Osteocyte (in vitro differentiated cells): ENCODE measurements at places on chromosomes 3 and 15. TPM values are rescaled to one million over a fixed set of nuclear protein-coding genes. Genes with fewer than 3 reads are reported as not detected.
A peak's percentile ranks its signal among the peaks of the same experiment; 100 is the strongest.

DNA sequence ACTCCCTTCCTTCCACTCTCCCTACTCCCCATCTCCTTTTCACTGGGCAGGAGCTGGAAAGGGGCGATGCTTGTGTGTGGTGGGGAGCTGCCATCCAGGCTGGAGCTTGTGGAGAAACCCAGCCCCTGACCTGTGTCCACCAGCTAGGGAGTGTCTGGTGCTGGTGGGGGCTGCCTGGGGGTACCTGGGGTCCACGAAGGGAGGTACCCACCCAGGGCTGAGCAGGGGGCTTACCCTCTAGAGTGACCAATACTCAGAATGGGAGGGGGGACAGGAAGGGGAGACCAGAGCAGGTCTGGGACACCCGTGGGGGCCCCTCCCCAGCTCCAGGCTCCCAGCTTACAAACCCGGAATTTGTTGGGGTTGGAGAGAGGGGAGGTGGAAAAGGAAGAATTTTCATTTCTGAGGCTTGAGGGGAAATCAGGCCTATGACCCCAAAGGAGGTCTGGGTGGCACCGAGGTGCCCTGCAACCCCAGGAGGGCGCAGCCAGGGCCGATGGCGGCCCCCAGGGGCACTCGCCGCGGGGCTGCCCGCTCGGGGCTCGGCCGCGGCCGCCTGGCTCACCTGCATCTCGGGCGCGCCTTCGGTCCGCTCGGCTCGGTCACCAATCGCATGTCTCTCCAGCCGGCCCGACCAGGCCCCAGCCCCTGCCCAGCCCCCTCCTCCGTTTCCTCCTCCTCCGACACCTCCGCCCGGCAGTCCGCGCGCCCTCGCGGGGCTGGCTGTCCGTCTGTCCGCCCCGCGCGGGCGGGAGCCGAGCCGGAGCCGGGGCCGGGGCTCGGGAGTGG is 773 bp downstream of the LINGO1 start:
- H3K4me3 ChIP-seq = peak overlapping the region; percentile 48
- H3K27ac ChIP-seq = no peak overlapping the region
- H3K36me3 ChIP-seq = no peaks in the 10 kb centered on the region
- H3K4me1 ChIP-seq = peaks cover 13% of the 10 kb centered on the region
- peaks cover 49% of the 10 kb centered on the region for H3K27me3 ChIP-seq

DNA sequence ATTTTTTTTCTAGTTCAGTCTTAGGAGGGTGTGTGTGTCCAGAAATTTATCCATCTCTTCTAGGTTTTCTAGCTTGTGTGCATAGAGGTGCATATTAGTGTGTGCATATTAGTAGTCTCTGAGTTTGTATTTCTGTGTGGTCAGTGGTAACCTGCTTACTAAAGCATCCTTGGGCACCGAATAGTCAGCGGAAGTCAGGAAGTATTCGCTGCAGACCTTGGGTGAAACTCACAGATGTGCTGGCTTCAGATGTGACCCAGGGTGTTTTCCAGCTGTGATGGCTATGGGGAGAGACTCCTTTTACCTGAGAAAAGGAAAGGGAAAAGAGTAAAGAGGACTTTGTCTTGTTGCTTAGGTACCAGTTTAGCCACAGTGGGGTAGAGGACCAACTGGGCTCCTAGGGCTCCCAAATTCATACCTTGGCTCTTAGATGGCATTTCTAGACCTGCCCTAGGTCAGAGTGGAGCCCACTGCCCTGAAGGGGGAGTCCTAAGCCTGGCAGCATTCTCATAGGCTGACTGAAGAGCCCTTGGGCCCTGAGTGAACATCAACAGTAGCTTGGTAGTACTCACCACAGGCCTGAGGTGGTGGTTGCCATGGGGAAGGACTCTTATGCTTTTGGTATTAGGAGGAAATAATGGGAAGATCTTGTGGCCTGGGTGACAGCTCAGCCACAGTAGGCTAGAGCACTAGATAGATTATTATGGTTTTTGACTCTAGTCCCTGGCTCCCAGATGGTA is 286.0 kb upstream of the ZPLD1 start:
- no peaks in the 10 kb centered on the region for H3K4me1 ChIP-seq
- no peak overlapping the region for H3K4me3 ChIP-seq
- H3K27ac ChIP-seq = no peak overlapping the region
- H3K27me3 ChIP-seq = no peaks in the 10 kb centered on the region
- no peak for DNase-seq

DNA sequence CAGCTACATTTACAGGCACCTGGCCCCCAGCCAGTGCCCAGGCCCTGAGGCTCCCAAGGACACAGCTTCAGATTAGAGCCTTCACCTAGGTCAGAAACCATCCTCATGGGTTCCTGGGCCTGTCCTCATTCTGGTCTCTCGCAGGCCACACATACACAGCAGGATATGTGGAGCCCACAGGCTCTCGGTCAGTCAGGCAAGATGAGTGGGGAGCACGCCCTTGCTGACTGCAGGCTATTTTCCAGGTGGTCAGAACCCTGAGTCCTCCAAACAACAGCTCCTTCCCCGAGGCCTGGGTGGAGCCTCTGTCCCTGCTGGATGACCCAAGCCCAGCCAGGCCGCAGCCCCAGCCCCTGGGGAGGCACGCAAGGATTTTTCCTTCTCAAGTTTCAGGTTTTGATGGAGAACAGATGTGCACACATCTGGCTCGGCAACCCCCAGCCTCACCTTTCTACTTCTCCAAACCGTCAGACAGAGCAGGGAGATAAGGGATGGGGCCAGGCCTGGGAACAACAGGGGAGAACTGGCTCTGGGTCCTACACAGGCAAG is 1.6 kb downstream of the STRA6 start:
- H3K4me1 ChIP-seq = peaks cover 72% of the 10 kb centered on the region
- no peaks in the 10 kb centered on the region for H3K36me3 ChIP-seq
- peak overlapping the region; percentile 66 for H3K4me3 ChIP-seq
- DNase-seq = peak; percentile 88

DNA sequence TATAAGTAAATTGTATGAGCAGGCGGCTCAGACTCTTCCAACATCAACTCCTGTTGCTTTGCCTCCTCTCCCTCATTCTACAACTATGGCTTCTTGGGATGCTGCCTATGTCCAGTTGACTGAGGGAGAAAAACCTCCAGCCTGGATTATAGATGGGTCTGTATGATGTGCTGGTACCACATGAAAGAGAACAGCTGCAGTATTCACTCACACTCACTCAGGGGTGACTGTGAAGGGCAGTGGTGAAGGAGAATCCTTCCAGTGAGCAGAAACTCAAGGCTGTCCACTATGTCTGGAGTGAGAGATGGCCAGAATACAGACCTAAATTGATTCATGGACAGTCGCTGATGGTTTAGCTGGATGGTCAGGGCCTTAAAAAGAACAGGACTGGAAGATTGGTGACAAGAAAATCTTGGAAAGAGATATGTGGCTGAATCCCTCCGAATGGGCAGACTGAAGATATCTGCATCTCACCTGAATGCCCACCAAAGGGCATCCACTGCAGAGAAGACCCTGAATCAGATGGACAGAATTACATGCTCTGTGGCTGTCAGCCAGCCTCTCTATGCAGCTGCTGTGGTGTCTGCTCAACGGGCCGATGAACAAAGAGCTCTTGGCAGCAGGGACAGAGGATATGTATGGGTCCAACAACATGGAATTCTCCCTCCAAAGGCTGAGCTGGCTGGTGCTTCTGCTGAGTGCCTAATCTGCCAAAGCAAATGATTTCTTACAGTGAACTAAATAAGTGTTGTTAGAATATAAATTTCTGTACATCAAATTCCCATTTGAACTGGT is 1.9 kb upstream of the BCL2L10 start:
- DNase-seq = peak; percentile 25
- H3K4me3 ChIP-seq = no peak overlapping the region
- peaks cover 7% of the 10 kb centered on the region for H3K27me3 ChIP-seq
- peaks cover 16% of the 10 kb centered on the region for H3K4me1 ChIP-seq
- no peak overlapping the region for H3K27ac ChIP-seq

GRCh38 chr3:127043041-127043641 is 60.2 kb downstream of the PLXNA1 start:
- H3K4me1 ChIP-seq = peaks cover 13% of the 10 kb centered on the region
- no peak overlapping the region for H3K4me3 ChIP-seq
- H3K27ac ChIP-seq = no peak overlapping the region
- H3K36me3 ChIP-seq = no peaks in the 10 kb centered on the region

GRCh38 chr3:146966124-146966523 is 361.0 kb upstream of the PLSCR5 start:
- no peaks in the 10 kb centered on the region for H3K36me3 ChIP-seq
- no peak overlapping the region for H3K4me3 ChIP-seq
- no peaks in the 10 kb centered on the region for H3K27me3 ChIP-seq
- no peak for DNase-seq
- H3K4me1 ChIP-seq = peaks cover 22% of the 10 kb centered on the region
- H3K27ac ChIP-seq = no peak overlapping the region

GRCh38 chr3:183560607-183561006 is 5.1 kb upstream of the KLHL6 start:
- H3K27ac ChIP-seq = no peak overlapping the region
- no peak overlapping the region for H3K4me3 ChIP-seq
- DNase-seq = no peak
- H3K36me3 ChIP-seq = no peaks in the 10 kb centered on the region

DNA sequence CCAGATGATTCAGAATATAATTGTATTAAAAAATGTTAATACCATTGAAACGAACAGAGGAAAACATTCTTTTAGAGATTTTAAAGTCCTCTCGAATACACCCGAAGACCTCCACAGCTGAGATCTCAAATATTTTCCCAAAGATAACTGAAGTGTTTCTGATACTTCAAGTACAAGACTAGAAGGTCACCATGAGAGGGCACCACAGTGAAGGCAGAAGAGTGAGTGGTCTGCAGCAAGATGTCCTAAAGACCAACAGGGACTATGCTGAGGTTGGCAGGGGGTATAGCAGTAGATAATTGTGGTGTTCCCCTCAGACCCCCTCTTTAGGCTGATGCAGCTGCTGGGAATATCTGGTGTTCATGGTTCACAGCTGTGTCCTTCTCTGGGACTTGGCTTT is 156.5 kb downstream of the PDCD6IP start:
- H3K36me3 ChIP-seq = no peaks in the 10 kb centered on the region
- H3K4me3 ChIP-seq = no peak overlapping the region
- H3K27me3 ChIP-seq = peaks cover 16% of the 10 kb centered on the region
- H3K27ac ChIP-seq = no peak overlapping the region
- no peak for DNase-seq

GRCh38 chr3:157607826-157608405 is 104.7 kb upstream of the VEPH1 start:
- H3K36me3 ChIP-seq = no peaks in the 10 kb centered on the region
- H3K27ac ChIP-seq = no peak overlapping the region
- H3K27me3 ChIP-seq = peaks cover 19% of the 10 kb centered on the region
- peaks cover 2% of the 10 kb centered on the region for H3K4me1 ChIP-seq

DNA sequence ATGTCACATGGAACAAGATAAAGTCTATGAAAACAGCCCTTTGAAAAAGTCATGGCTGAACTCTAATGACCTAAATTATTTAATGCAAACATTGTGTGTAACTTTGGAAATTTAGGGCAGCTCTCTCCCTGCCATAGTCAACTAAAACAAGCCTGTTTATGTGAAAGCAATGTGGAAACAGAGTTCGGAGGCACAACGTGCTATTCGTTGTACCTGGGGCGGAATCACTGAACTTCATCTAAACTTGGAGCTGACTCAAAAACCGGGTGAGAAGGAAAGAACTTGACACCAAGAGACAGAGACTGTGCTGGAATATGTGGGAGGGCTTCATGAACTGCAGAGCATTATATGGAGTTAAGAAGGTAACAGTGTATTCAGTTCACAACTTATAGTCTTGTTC is 764.9 kb upstream of the GOLIM4 start:
- no peaks in the 10 kb centered on the region for H3K36me3 ChIP-seq
- H3K4me3 ChIP-seq = no peak overlapping the region
- no peaks in the 10 kb centered on the region for H3K4me1 ChIP-seq

GRCh38 chr15:48459571-48460442 is 128.6 kb downstream of the DUT start:
- H3K27ac ChIP-seq = peak overlapping the region; percentile 61
- no peak overlapping the region for H3K4me3 ChIP-seq
- DNase-seq = no peak
- H3K36me3 ChIP-seq = peaks cover 86% of the 10 kb centered on the region
- peaks cover 14% of the 10 kb centered on the region for H3K4me1 ChIP-seq

DNA sequence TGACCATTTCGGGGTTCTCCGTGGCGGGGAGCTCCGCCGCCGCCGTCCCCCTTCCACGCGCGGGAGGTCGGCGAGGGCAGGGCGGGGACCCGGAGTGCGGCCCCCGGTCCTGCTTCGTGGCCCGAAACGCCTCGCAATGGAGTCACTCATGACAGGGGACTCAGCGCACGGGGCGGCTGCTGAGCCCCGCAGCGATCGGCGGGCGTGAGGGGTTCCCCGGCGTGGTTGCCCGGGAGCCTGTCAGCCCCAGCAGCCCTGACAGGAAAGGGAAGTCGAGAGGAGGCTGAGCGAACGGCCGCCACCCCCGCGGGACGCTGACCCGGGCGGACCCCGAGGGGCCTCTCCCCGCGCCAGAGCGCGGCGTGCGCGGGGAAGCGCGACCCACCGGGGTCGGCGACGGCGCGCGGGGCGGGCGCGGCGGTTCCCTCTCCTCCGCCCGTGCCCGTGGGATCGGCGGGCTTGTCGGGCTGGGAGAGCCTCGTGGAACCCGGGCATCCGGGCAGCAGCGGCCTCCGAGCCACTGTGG is 564 bp upstream of the PIGZ start:
- H3K27me3 ChIP-seq = no peaks in the 10 kb centered on the region
- peaks cover 4% of the 10 kb centered on the region for H3K36me3 ChIP-seq
- no peak overlapping the region for H3K27ac ChIP-seq
- H3K4me3 ChIP-seq = peak overlapping the region; percentile 79
- DNase-seq = no peak

DNA sequence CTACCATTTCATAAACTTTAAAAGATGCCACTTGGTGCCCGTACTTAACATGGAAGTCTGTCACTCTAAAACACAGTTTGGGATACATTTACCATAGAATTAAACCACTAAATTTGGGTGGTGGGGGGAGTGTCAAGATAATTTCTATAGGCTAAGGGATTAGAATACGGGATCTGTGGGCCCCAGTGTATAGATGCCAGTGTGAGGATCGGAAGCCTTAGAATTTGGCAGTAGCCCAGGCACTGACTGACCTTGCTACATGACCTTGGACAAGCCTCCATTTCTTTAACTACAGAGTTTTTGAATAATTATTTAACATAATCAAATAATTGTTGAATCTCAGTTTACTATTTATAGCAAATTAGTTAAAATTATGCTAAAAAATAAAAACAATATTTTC is 76.3 kb upstream of the STRIT1 start:
- H3K4me3 ChIP-seq = no peak overlapping the region
- no peak overlapping the region for H3K27ac ChIP-seq
- H3K36me3 ChIP-seq = peaks cover 2% of the 10 kb centered on the region
- peaks cover 9% of the 10 kb centered on the region for H3K27me3 ChIP-seq
- DNase-seq = no peak
- H3K4me1 ChIP-seq = peaks cover 11% of the 10 kb centered on the region

- H3K4me3 ChIP-seq = no peak overlapping the region
- H3K4me1 ChIP-seq = peaks cover 40% of the 10 kb centered on the region
- H3K27ac ChIP-seq = peak overlapping the region; percentile 72
- H3K27me3 ChIP-seq = no peaks in the 10 kb centered on the region
Observed at GRCh38 chr3:73060302-73060723, 1.1 kb upstream of the EBLN2 start.

DNA sequence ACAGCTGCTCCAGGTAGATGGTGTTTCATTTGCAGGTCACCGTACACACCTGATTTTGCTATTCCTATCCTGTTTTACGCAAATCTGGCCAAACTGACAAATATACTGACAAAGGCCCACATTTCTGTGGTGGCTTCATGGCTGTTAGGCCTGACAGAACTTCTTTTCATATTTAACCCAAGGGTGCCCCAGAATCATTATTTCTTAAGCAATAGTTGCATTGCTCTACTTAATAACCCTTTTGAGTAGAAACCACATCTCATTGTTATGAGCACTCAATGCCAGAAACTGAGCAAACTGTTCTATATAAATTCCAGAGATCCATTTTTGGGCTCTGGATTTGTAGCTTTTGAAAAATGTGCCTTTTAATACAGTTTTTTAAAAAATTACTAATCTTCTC is 19.4 kb downstream of the ASTE1 start:
- DNase-seq = no peak
- peaks cover 36% of the 10 kb centered on the region for H3K36me3 ChIP-seq
- H3K4me3 ChIP-seq = no peak overlapping the region
- H3K27me3 ChIP-seq = no peaks in the 10 kb centered on the region
- H3K27ac ChIP-seq = no peak overlapping the region

The SMCO1 gene
- total RNA-seq = not detected in 2 replicates
